ENCODE measurements at places on chromosomes 5 and 9.

GRCh38 chr5:108862211-108862610, 114.5 kb downstream of the FER start:
- DNase-seq: no peak

DNA sequence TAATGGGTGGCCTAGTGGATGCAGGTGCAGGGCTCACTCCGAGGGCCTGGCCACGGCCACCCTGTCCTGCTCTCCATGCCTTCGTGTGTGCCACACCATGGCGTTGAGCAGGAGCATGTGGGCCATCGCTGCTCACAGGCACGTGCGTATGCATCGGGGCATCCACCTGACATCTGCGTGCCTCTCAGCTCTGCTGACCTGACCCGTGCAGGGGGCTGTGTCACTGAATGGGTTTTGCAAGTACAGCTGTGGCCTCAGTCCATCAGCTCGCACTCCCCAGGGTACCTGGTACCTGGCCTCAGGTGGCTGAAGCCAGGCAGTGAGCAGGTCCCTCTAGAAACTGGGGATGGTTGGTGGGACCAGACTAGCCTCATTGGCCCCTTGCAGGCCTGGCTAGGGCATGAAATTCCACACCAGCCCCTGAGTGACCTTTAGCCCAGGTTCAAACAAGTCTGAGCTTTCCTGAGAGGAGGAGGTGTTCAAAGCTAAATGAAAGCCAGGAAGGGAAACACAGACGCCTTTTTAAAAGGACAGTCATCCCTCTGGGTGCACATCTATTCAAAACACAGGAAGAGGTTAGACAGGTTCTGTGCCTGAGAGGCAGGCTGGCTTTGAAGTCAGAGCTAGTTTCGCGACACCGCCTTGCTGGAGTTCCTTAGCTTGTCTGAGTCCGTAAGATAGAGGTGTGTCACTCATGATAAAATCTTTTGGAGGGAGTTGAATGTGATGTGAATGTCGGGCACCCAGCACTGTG, 74.0 kb downstream of the MACROH2A1 start:
- DNase-seq: no peak

- peak; percentile 72 for DNase-seq
These were observed at the start of gene TRIM32 for GRCh38 chr9:116687074-116687753. Gene TRIM32, plus strand, starts transcription at chr9:116687305. Its CDS starts 10,438 bp downstream, at chr9:116697743.

GRCh38 chr5:31049461-31049860, 144.0 kb upstream of the CDH6 start:
- no peak for DNase-seq

DNA sequence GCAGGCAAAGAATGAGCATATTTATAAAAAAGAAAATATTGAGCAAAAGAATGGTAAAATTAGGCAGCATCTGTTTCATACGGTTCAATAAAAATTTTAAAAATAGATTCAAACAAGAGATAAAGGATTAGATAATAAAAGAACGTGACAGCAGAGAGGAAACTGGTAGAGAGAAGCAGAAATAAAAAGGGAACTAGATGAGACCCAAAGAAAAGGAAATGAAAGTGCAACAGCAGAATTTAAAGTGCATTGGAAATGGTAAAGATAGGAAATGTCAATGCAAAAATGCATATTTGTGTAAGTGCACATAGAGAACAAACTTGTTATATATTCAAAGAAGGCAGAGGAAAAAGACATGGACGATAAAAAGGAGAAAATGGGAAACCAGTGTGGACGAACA, 70.2 kb downstream of the SUSD1 start:
- DNase-seq: no peak

GRCh38 chr5:15135661-15136060, 264.1 kb upstream of the ANKH start:
- DNase-seq: no peak

DNA sequence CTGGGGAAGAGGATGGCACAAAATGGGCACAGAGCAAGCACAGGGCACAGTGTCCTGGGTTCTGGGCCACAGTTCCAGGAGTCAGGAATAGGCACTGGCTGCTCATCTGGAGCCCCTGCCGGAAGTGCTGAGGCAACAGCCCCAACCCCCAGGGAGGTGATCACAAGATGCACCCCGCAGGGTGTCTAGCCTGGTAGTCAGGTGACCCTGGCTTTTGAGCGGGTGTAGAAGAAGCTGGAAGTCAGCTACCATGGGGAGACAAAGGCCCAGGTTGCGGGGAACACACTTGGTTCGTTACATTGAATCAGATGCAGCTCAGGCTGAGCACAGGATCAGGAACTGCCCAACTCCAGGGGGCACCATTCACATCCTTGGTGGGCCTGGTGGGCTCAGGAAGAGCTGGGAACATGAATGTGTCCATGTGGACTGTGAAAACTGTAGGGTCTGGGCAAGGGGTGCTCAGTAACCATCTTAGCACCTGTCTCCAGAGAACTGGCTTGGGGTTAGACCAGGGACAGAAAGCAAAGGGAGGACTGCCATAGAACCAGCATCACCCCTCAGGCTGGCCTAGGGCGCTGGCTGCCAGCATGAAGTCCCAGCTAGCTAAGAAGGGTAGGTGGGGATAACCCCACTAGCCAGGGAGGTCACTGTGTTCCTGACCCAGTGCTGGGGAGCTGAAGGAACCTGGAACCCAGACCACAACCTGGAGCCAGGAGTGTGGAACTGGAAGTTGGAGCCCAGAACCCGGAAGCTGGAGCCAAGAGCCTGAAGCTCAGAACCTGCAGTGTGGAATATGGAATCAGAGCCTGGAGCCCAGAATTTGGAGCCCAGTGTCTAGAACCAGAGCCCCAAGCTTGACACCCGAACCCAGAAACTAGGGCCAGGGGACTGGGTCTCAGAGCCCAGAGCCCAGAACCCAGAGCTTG, 6.1 kb upstream of the SLC34A1 start:
- no peak for DNase-seq

DNA sequence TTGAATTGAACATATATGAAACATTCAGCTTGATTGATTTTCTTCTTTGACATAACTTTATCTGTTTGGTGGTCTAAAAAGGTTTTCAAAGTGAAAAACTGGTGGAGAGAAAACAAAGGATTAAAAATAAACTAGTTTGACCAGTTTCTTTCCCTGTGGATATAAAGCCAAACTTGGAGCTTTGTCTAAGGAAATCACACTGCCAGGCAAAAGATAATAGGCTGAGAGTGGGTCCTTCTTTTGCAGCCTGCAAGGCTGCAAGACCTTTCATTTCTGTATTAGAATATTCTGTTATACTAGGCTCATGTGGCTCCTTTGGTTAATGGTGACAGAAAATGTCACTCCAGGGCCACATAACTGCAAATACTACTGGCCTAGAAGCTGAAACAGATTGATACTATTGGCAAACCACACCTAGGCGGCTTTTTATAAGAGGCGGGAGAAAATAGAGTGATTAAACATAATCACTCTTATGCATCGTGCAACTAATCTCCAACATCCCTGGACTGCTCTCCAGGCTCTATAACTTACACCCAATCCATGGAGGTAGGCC, 129.1 kb upstream of the ZNF462 start:
- DNase-seq: no peak

DNA sequence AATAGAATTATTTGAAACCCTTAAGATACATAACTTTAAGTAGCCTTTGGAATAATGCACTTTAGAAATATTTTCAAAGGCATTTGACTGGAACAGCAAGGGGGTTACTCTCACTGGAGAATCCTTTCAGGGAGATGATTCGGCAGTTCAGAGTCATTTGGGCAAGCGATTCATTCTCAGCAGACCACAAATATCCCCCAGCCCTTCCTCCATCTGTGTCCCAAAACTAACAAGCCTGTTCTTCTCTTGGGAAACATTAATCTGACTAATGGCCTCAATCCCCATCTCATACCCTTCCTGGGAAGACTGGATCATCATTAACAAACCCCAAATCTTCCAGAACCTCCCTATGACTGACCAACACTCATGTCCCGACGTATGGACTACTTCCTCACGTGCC, 65.8 kb upstream of the S1PR3 start:
- DNase-seq: no peak

DNA sequence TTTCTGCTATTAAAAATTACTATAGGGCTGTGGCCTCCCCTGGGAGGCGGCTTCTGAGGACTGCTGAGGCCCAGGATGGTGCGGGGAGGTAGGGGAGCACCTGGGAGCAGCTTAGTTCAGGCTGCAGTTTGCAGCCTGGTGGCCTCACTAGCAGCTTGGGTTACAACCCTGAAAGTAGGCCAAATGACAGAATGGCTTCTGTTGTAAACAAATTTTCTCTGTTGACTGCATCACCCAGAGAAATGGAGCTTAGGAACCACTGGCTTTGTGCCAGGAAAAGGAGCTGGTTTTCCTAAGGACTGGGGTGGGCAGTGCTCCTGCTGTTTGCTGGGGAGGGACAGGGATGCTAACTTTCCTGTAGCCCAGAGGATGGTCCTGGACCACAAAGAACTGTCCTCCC, 130.3 kb downstream of the ENTREP1 start:
- no peak for DNase-seq

GRCh38 chr5:133052317-133053175, 733 bp downstream of the HSPA4 start:
- DNase-seq: peak; percentile 52

DNA sequence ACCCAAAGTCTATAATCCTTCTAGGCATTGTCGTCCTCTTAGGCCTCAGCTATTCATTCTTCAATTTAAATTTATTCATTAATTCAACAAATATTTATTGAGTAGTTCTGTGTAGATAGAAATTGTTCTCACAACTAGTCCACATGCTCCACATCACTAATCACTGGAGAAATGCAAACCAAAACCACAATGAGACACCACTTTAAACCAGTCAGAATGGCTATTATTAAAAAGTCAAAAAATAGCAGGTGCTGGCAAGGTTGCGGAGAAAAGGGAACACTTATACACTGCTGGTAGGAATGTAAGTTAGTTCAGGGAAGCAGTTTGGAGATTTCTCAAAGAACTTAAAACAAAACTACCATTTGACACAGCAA, 51.1 kb upstream of the TNFSF15 start:
- DNase-seq: peak; percentile 26

GRCh38 chr9:121464968-121465367, 34.7 kb downstream of the GGTA1 start:
- DNase-seq: no peak

DNA sequence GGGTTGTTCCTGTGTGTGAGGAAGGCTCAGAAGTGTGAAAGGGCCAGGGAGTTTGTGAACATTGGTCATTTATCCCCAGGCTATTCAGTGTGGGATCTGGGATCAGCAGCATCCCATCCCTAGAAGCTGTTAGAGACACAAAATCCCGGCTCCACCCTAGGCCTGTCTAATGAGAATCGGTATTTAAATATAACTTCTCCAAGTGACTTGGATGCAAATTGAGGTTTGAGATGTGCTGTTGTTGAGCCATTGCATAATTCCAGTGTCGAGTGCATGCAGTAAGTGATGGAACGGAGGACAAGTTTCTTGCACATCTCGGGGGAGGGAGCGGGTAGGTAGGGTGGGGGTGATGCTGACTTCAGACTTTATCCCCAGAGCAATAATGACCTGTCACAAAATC, 138.3 kb downstream of the FBXL7 start:
- DNase-seq: no peak

DNA sequence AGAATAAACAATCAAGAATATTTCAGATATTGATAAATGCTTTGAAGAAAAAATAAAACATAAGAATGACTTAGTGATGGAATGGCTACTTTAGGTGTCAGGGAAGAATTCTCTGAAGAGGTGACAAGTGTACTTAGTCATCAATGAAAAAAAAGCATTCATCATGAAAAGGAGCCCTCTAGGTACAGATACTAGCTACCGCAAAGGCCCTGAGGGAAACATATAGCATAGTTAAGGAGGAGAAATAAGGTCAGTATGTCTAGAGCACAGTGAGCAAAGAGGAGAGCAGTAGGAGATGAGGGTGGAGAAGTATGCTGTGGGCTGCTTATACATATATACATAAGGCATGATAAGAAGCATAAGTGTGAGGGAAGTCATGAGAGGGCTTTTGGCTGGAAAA, 41.8 kb downstream of the CSF2 start:
- DNase-seq: no peak

DNA sequence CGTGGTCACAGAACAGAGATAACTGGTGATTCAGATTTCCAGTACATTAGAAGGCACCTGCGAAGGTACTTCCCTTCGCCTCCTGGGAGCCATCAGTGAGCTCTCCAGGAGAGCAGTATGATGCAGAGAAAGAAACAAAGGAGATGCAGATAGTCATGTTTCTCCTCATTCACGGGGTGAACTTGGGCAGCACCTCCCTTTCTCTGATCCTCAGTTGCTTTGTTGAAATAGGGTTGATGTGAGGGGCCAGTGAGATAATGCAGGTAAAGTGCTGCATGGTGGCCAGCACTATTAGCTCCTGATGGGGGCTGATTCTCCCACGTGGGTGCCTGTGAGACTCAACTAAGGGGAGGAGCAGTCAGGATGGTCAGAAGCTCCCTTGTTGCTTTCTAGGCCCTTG, 46.6 kb upstream of the ZNF169 start:
- DNase-seq: no peak

- no peak for DNase-seq
These were observed 8.0 kb upstream of the CCIN start for GRCh38 chr9:36161187-36161586.

GRCh38 chr9:75101004-75101588, 12.8 kb downstream of the OSTF1 start:
- DNase-seq: no peak

- DNase-seq: peak; percentile 58
These were observed at the start of gene AK8 for GRCh38 chr9:132877824-132878694. Gene AK8, minus strand, starts transcription at chr9:132878284. Its CDS starts 29 bp downstream, at chr9:132878255.

GRCh38 chr5:172166030-172166826, 21.8 kb downstream of the STK10 start:
- DNase-seq: no peak

- DNase-seq: no peak
These were observed 47.5 kb downstream of the FAM114A2 start for GRCh38 chr5:153991168-153991567.

DNA sequence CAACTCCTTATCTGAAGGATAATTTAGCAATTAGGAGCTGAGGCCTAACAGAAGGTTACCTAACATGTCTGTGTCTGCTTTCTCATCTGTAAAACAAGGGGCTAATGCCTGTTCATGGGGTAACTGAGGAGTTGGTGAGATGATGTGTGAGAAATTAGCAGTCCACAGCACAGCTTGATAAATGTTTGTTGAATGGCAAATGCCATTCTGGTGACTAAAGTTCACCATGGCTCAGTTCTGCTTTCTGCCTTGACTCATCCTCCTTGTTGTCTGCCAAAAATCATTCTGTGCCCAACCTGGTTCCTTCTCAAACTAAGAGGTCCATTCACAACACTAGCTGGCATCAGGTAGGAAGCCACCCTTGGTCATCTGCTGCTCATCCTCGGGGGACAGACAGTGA, 552.0 kb upstream of the KLF4 start:
- DNase-seq: peak; percentile 70

- no peak for DNase-seq
These were observed 18.3 kb upstream of the IL13 start for GRCh38 chr5:132639706-132640130.

DNA sequence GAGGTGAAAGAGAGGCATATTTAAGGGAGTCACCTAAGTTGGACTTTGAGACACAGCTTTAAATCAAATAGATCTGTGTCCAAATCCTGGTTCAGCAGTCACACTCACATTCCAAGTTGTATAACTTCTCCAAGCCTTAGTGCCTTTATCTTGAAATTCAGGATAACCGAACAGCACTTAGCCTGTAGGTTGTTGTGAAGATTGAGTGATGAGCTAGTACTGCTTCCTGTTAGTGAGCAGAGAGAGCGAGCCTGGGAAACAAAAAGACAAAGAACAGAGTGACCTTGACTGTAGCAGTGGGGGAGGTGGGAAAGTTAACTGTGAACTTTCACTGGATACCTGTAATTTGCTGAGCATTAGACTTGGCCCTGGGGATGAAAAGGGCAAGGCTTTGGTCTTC, 22.4 kb downstream of the MAML1 start:
- DNase-seq: no peak
